ENCODE measurements at places on chromosomes 12 and 14. TPM values are rescaled to one million over a fixed set of nuclear protein-coding genes. Genes with fewer than 3 reads are reported as not detected.

DNA sequence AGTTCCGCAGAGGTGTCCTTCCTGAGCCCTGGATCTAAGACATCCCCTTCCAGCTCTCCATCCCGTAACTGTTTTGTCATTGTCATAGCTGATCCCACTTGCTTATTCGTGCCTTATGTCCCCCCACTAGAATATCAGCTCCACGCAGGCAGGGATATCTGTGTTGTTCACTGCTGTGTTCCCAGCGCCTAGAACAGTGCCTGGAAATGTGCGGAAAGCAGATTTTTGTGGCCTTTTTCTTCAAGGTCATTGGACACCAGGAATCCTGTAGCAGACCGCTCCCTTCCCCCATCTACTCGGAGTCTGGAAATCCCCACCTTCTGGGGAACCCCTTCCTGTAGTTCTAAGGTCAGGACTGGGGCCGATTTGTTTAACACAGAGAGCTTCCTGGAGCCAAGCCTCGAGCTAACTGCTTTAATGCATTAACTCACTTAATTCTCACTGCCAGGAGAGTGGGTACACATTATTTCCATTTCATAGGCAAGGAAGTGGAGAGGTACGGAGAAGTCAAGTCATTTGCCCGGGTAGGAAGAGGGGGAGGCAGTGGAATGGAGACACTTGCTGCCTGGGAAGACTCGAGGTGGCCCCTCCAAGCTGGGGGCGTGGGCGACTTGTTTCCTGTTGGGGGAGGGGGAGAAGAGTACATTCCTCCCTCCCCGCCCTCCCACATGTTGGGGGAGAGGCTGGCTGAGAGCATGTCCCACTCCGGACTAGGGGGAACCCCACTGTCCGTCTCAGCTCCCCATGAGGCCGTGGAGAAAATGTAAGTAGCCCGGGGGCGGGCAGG, 1.2 kb upstream of the SH2B3 start:
- peak overlapping the region; percentile 90 for H3K4me3 ChIP-seq
- H3K4me1 ChIP-seq: peaks cover 54% of the 10 kb centered on the region
- peak overlapping the region; percentile 97 for H3K27ac ChIP-seq

GRCh38 chr12:123344086-123344485, 20.6 kb downstream of the SBNO1 start:
- H3K27ac ChIP-seq: no peak overlapping the region
- H3K36me3 ChIP-seq: peaks cover 60% of the 10 kb centered on the region
- DNase-seq: no peak
- H3K4me1 ChIP-seq: no peaks in the 10 kb centered on the region

DNA sequence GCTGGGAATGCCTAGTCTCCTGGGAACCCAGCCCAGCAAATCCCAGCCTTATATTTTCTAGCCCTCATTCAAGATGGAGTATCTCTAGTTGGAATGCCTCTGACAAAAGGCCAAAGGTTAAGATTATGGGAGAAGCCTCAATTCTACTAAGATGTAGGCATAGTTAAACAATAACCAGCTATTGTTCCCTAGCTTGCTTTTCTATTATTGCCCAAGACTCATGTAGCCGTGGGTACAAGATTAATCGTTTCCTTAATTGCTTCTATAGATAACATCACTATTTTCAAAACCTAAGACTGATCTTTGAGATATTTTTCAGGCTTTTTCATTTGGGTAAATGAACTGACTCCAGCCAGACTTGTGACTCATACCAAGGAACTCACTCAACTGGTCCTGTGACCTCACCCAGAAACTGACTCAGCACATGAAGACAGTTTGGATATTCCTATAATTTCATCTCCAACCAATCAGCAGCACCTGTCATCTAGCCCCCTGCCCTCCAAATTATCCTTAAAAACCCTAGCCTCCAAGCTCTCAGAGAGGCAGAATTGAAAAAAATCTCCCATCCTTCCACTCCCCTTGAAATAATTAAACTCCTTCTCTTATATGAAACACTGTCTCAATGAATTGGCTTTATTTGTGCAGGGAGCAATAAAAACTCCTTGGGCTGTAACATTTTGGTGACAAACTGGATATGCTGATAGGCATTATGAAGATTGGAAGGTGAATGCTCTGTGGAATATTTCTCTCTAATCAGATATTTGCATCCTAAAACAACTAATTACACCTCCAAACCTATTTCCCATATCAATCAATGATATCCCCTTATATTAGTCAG, 589.0 kb downstream of the C12orf50 start:
- no peaks in the 10 kb centered on the region for H3K36me3 ChIP-seq
- no peaks in the 10 kb centered on the region for H3K4me1 ChIP-seq
- no peak for DNase-seq
- no peak overlapping the region for H3K4me3 ChIP-seq
- H3K27ac ChIP-seq: no peak overlapping the region
- H3K27me3 ChIP-seq: no peaks in the 10 kb centered on the region

GRCh38 chr12:6697584-6698351, 2.8 kb downstream of the PIANP start:
- H3K4me1 ChIP-seq: peaks cover 18% of the 10 kb centered on the region
- no peak overlapping the region for H3K27ac ChIP-seq
- no peak overlapping the region for H3K4me3 ChIP-seq

- no peak overlapping the region for H3K27ac ChIP-seq
- H3K4me3 ChIP-seq: no peak overlapping the region
- no peaks in the 10 kb centered on the region for H3K4me1 ChIP-seq
- no peaks in the 10 kb centered on the region for H3K27me3 ChIP-seq
- no peak for DNase-seq
Measured at GRCh38 chr12:47017041-47017713, 62.2 kb upstream of the PCED1B start.

- no peak overlapping the region for H3K27ac ChIP-seq
- H3K4me3 ChIP-seq: no peak overlapping the region
- H3K4me1 ChIP-seq: no peaks in the 10 kb centered on the region
- no peak for DNase-seq
- H3K36me3 ChIP-seq: no peaks in the 10 kb centered on the region
- no peaks in the 10 kb centered on the region for H3K27me3 ChIP-seq
Measured at GRCh38 chr14:28782301-28782700, 15.7 kb downstream of the FOXG1 start.

- H3K27me3 ChIP-seq: no peaks in the 10 kb centered on the region
- no peak for DNase-seq
- H3K4me3 ChIP-seq: no peak overlapping the region
- H3K4me1 ChIP-seq: peaks cover 28% of the 10 kb centered on the region
- no peaks in the 10 kb centered on the region for H3K36me3 ChIP-seq
Measured at GRCh38 chr12:123113026-123113425, 37.9 kb downstream of the PITPNM2 start.

DNA sequence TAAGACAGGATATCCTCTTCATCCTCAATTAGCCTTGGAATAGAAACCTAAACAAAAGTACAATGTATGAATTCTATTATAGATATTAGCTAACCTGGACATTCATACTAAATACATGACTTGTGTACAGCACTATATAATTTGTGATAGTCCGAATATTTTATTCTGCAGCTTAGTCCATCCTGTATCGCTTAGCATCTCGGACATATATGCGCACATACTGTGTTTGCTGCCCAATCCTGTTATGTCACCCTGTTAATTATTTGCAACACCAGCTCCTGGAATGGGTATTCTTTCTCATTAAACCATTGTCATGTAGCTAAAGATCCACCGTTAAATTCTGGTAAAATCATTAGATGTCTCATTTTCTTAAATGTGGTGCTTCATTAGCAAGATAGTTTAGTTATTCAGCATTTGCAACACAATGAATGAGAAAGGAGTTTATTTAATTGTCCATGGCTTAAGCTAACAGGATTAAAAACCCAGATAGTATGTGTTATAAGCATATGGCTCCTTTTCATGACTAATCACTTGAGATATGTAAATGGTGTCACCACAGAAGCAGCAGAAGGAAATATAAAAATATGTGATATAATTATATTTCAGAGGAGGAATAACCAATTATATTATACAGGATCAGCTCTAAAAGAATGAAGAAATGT, 156.0 kb upstream of the ARHGAP5 start:
- no peaks in the 10 kb centered on the region for H3K4me1 ChIP-seq
- no peak overlapping the region for H3K4me3 ChIP-seq
- H3K36me3 ChIP-seq: no peaks in the 10 kb centered on the region

DNA sequence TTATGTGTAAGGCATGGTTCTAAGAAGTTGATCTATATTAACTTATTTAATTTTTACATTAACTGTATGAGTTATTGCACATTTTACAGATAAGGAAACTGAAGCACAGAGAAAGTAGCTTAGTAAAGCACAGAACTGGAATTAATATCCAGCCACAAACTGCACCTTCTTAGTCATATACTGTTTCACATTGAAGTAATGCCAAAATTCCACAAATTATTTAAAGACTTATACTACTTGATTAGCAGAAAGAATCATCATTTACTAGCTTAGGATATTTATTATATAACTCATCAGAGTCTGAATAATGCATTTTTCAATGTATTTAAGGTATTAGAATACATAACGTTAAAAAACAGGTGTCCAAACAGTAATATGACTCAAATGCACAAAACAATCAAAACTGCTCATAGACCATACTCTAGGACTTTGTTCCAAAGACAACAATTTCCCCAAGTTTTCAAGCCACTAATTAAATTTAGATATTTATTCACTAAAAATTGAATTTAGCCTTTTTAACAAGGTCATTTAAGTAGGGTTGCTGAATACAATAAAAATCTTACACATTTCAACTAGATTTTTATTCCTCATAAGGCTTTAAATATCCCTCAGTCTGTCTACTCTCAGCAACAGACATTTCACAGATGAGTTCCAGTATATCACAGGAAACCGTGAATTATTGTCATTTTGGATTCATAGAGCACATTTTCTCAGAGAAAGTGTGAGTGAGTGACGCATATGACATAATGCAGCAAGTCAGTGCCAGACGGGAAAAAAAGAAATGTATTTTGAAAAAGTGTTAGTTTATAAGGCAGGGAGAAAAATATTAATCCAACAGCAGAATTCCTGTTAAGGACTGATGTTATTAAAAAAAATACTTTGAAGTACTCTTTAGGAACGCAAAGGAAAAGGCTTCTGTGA, 782.5 kb downstream of the TMTC2 start:
- no peaks in the 10 kb centered on the region for H3K36me3 ChIP-seq
- H3K4me1 ChIP-seq: no peaks in the 10 kb centered on the region
- no peak for DNase-seq

DNA sequence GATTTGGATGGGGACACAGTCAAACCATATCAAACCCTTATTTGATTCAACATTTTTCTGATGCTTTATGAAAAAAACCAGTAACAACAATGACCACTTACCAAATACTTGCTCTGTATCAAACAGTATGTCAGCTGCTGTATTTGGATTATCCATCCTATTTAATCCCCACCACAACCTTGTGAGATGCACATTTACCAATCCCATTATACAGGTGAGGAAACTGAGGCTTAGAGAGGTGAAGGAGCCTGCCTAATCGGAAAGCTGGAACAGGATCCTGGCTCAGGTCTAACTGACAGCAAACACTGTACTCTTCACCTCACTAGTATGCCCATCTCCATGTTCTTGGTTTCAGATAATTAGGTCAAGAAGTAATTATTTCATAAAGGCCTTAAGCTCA, 13.8 kb downstream of the CHST11 start:
- no peak overlapping the region for H3K4me3 ChIP-seq
- peaks cover 98% of the 10 kb centered on the region for H3K4me1 ChIP-seq
- no peaks in the 10 kb centered on the region for H3K27me3 ChIP-seq
- no peak for DNase-seq
- H3K27ac ChIP-seq: no peak overlapping the region
- H3K36me3 ChIP-seq: no peaks in the 10 kb centered on the region

Gene RTL1
- total RNA-seq: not detected

Gene AKAP5
- 0.14 TPM for total RNA-seq

Gene DCN
- total RNA-seq: not detected
